T-cell (primary cell): ENCODE measurements at places on chromosomes 7 and 10. TPM values are rescaled to one million over a fixed set of nuclear protein-coding genes. Genes with fewer than 3 reads are reported as not detected.

- no peak overlapping the region for H3K27ac ChIP-seq
- H3K36me3 ChIP-seq, result peaks cover 26% of the 10 kb centered on the region
- no peak for DNase-seq
- H3K4me1 ChIP-seq, result peaks cover 20% of the 10 kb centered on the region
- H3K27me3 ChIP-seq, result no peaks in the 10 kb centered on the region
- H3K4me3 ChIP-seq, result no peak overlapping the region
Measured at GRCh38 chr10:12198156-12198555, 2.2 kb downstream of the CDC123 start.

DNA sequence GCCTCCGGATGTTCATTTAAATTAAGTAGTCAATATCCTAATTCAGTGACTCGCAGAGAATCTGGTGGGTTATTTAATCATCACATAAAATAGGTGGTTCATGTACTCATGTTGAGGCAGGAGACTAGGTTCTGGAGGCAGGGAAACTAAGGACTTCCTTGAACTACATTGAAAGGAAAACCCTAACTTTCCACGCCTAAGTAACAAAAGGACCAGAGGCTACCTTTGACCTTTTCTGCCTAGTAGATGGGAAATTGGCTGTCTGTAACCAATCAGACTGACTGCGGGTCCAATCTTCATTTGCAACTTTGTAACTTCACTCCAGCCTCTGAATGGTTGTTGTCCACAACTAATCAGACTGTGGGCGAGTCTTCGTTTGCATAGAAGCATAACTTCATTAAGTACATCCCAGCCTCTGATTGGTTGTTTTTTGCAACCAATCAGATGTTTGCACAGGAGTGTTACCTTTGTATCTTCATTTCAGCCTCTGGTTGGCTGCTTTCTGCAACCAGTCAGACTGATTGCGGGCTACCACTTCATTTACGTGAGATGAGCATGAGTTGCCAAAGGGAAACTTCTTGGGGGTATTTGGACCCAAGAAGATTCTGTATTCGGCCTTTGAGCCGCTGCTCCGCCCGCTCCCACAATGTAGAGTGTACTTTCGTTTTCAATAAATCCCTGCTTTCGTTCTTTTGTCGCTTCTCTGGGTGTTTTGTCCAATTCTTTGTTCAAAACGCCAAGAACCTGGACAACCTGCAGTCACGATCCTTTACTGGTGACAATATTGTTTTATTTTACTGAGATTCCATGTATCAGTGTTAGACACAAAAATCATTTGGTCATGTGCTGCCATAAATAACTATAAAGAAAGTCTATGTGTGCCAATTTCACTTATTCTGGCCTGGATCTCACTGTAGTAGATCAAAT, 1.7 kb upstream of the ST7 start:
- H3K27me3 ChIP-seq, result peaks cover 2% of the 10 kb centered on the region
- H3K4me1 ChIP-seq, result peaks cover 9% of the 10 kb centered on the region

DNA sequence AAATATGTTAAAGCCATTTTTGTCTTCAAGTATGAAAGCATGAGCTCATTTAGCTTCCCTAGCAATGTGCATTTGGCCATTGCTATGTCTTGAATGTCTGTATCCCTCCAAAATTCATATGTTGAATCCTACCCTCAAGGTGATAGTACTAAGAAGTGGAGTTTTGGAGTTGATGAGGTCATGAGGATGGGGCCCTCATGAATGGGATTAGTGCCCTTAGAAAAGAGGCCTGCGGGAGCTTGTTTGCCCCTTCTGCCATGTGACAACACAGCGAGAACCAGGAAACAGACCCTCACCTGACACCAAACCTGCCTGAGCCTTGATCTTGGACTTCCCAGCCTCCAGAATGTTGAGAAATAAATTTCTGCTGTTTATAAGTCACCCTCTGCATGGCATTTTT, 61.3 kb upstream of the UCN3 start:
- H3K36me3 ChIP-seq, result peaks cover 3% of the 10 kb centered on the region
- no peaks in the 10 kb centered on the region for H3K4me1 ChIP-seq
- H3K27me3 ChIP-seq, result no peaks in the 10 kb centered on the region
- no peak overlapping the region for H3K27ac ChIP-seq
- DNase-seq, result no peak

DNA sequence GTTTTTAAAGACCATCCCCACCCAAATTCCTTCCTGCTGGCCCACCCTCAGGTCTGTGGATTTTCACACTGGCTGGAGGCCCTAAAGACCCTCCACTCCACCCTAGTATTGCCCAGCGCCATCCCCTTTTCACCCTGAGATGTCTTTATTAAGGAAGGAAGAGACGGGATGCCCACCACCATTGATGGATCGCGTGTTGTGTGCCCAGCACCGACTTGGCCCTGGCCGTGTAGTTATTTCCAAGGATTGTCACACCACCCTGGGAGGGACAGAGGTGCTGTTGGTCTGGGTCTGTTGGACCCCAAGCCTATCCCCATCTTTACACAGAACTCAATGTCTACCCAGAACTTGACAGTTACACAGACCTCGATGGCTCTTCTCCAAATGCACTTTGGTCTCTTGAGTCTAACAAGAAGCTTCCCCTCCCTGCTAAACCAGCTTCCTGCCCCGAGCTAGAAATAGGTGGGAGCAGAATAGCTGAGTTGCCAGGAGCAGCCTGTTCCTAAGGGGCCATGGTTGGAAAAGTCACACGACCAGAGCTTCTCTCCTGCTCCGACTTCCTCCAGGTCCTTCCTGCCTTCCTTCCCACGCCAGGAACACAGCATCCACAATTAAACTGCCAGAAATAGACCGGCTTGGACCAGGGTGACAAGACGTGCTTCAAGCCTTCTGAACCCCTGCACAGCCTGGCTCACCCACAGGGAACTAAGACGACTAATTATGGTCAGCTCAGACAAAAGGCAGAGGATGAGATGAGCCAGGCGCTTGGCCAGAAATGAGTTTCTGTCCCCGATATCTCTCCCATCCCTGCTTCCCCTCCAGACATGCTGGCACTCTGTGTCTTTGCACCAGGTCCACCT, 139.5 kb upstream of the CHST15 start:
- H3K4me3 ChIP-seq, result no peak overlapping the region
- H3K27me3 ChIP-seq, result no peaks in the 10 kb centered on the region
- H3K4me1 ChIP-seq, result no peaks in the 10 kb centered on the region
- H3K27ac ChIP-seq, result no peak overlapping the region
- H3K36me3 ChIP-seq, result no peaks in the 10 kb centered on the region
- DNase-seq, result no peak

- DNase-seq, result no peak
- no peaks in the 10 kb centered on the region for H3K27me3 ChIP-seq
- H3K27ac ChIP-seq, result no peak overlapping the region
- no peaks in the 10 kb centered on the region for H3K4me1 ChIP-seq
Measured at GRCh38 chr7:31734456-31734855, 47.4 kb downstream of the PPP1R17 start.

DNA sequence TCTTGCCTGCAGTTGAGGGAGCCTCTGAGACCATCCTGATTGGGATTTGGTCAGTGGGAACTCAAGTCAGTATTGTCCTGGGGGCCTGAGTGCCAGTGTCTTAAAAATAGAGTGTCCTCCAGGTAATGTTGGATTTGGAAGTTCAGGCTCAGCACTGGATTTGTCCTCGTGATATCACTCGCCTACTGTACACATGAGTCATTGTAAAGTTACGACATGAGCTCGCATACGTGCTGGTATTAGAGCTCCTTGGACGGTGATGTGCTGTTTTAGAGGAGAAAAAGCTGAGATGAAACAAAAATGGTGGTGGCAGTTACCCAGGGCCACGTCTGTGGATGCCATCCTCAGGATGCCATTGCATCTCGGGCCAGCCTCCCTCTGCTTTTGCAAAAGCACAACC, 78.2 kb downstream of the MGMT start:
- H3K27ac ChIP-seq, result no peak overlapping the region
- H3K4me1 ChIP-seq, result no peaks in the 10 kb centered on the region
- H3K36me3 ChIP-seq, result peaks cover 2% of the 10 kb centered on the region
- no peak for DNase-seq

DNA sequence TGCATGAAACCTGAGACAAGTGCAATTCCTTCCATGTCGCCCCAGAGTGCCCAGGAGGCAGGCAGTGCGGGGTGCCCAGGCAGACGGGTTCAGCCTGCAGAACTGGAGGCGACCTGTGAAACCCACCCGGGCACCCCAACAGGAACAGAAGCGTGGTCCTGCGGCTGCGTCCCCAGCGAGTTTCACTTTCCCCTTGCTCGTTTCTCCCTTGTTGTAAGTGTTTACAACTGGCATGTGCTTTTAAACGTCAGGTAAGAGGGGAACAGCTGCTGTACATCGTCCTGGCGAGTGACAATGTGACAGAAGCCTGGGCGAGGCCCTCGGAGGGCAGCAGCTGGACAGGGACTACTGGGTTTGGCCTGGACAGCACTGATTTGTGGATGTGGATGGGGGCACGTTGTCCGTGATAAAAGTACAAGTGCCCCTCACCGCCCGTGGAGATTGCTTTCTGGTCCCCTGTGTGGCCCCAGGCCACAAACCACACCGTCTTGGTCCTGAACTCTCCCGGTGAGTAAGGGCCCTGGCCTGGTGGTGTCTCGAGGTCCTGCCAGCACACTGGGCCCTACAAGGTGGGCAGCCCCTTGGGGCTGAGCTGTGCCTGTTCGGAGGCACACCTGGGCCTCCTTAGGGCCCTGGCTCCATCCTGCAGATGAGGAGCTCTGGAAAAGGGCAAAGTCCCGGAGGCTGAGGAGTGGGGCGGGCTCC, 4.0 kb downstream of the VENTX start:
- H3K27ac ChIP-seq, result no peak overlapping the region
- H3K4me3 ChIP-seq, result peak overlapping the region; percentile 23
- peaks cover 4% of the 10 kb centered on the region for H3K27me3 ChIP-seq
- H3K36me3 ChIP-seq, result no peaks in the 10 kb centered on the region
- no peak for DNase-seq
- no peaks in the 10 kb centered on the region for H3K4me1 ChIP-seq

DNA sequence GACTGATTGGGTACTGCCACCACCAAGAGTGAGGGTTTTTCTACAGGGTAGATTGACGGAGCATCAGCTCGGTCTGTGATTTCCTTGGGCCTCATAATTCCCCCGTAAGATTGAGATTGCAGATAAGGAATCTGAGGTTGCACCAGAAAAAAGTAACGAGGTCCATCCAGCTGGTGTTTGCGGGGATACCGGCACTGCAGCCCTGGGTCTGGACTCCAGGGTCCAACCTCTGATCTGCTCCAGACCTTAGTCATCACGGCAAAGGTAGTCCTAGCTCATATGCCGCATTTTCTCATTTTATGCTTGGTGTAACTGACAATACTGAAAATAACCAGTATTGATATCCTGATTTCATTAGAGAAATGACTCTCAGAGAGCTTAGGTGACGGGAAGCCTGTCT, 3.9 kb downstream of the CARD11 start:
- no peak overlapping the region for H3K27ac ChIP-seq
- no peak overlapping the region for H3K4me3 ChIP-seq
- no peaks in the 10 kb centered on the region for H3K36me3 ChIP-seq
- DNase-seq, result no peak

DNA sequence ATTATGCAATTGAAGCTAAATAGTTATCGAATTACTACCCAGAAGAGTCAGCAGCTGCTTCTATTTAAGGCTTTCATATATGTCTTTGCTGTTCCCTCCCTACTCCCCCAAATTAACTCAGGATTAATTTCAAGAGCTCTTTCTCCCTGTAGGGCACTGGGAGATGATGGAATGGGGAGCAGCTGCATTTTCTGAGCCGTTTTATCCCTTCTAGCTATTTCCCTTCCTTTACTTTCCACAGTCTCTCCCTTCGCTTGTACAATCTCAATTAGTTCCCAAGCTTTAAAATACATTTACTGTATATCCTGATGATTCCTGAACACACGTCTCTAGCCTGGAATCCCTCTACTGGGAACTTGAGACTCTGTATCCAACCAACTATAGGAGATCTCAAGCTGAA, 19.8 kb upstream of the TSPAN12 start:
- no peak for DNase-seq
- H3K36me3 ChIP-seq, result no peaks in the 10 kb centered on the region
- no peaks in the 10 kb centered on the region for H3K4me1 ChIP-seq
- no peaks in the 10 kb centered on the region for H3K27me3 ChIP-seq
- H3K4me3 ChIP-seq, result no peak overlapping the region

DNA sequence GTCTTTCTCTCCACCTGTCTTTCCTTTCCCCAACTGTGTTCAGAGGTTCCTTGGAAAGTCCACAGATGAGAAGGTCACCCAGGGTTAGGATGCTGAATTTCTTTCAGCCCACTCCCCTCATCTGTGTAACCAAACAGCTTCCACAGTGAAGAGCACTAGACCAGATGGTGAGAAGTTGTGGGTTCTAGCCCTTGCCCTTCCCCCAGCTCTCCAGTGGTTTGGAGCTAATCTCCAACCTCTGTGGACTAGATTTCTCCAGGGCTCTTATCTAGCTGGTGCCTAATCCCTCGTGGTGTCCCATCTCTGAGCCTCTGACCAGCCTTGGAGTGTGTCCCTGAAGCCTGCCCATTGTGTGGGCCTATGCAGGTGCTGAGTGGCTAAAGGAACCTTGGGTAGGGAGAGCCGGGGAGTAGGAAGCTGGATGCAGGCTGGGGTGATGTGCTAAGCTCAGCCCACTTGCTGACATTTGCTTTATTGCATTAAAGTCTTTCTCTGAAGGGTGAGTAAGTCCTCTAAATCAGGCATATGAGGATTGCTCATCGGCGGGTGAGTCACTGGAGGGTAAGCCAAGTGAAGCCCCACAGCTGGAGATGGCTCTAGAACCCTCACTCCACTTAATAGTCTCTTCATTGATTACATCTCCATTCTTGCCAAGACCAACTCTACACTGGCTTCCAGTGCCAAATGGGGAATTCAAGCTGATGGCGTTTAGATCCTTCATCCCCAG, 14.9 kb downstream of the DUSP5 start:
- no peaks in the 10 kb centered on the region for H3K4me1 ChIP-seq
- H3K27me3 ChIP-seq, result no peaks in the 10 kb centered on the region
- H3K27ac ChIP-seq, result no peak overlapping the region
- DNase-seq, result no peak
- peaks cover 42% of the 10 kb centered on the region for H3K36me3 ChIP-seq

GRCh38 chr7:106486331-106486730, 174.6 kb downstream of the CCDC71L start:
- no peaks in the 10 kb centered on the region for H3K4me1 ChIP-seq
- no peak for DNase-seq
- no peaks in the 10 kb centered on the region for H3K36me3 ChIP-seq
- H3K27me3 ChIP-seq, result no peaks in the 10 kb centered on the region
- no peak overlapping the region for H3K4me3 ChIP-seq

GRCh38 chr7:101859411-101860106, 42.1 kb downstream of the CUX1 start:
- H3K27me3 ChIP-seq, result no peaks in the 10 kb centered on the region
- H3K4me1 ChIP-seq, result peaks cover 21% of the 10 kb centered on the region
- H3K4me3 ChIP-seq, result no peak overlapping the region
- H3K27ac ChIP-seq, result no peak overlapping the region

Gene UTF1
- total RNA-seq, result not detected

Gene UCMA
- total RNA-seq, result not detected

Gene INA
- not detected for total RNA-seq

Gene SPDYE5
- total RNA-seq, result 0.23 TPM

Gene PRF1
- total RNA-seq, result 45.6 TPM

Gene HMX2
- total RNA-seq, result not detected
